Neural crest cell (in vitro differentiated cells): ENCODE measurements at places on chromosomes 13 and 19.

GRCh38 chr13:67076378-67076777, 153.8 kb downstream of the PCDH9 start:
- no peak for DNase-seq

GRCh38 chr19:9757544-9758501, 10.7 kb downstream of the ZNF846 start:
- DNase-seq: no peak

DNA sequence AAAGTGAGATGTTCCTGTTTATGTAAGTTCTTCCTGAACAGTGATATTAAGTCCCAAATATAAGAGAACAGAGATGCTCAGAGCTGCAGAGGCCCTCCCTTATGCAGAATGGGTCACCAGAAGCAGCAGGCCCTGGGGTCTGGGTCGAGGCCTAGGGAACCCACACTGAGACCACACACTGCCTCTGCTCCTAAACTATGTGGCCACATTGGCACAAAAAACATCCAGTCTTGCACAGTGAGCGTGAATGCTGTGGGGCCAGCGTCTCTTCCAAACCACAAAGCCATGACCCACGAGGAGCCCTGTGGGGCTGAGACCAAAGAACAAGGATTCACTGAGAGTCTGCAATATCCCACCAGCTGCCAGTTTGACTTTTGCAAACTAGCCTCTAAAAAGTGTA, 23.6 kb downstream of the PROZ start:
- DNase-seq: no peak

GRCh38 chr13:110913322-110914080, 1.4 kb downstream of the ANKRD10 start:
- DNase-seq: no peak

DNA sequence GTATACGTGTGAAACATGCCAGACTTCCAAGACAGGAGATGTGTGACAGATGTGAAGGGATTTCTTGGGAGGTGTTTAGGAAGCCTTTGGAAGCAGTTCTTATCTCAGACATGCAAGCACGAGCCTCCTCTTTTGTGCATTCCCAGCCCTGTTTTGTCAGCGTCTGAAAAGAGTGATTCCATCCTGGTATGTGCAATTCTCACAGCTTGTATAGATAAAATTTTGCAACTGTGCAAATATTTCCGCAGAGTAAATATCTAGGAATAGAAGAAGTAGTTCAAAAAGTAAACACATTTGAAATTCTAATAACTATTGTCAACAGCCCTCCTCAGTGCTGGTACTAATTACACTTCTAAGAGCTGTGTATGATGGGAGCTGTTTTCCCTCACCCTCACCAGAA, 72.3 kb upstream of the C1QTNF9B start:
- DNase-seq: no peak

- DNase-seq: no peak
Measured at GRCh38 chr19:8017808-8018207, 12.4 kb upstream of the ELAVL1 start.

GRCh38 chr13:30158774-30159445, 148.4 kb downstream of the KATNAL1 start:
- DNase-seq: no peak

DNA sequence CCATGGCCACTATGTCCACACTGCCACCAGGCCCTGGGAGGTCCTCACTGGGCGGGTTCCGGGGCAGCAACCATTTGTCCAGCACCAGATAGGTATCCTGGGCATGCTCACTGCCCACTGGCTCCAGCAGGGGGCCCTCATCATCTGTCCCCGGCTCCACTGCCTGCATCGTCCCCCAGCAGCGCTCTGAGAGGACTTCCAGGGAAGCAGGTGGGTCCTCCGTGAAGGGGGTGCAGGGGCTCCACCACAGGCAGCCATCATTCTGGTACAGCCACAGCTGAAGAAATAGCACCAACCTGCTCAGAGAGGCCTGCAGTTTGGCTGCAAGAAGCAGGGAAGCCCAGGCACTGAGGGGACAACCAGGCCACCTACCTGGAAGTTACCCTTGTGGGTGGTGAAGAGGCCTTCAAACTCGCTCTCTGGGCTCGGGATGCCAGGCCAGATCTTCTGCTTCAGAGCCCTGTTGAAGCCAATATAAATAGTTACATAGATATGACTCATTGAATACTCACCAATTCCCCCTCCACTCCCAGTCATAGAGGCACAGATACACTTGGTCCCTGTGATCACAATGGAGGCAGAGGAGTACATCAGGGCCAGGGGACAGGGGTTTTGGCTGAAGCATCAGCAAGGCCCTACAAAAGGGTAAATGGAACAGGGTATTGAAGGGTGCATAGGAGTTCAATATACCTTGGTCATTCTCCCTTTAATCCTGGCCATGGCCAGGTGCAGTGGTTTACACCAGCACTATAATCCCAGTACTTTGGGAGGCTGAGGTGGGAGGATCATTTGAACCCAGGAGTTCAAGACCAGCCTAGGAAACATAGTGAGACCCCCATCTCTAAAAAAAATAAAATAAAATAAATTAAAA, 4.1 kb downstream of the SWSAP1 start:
- DNase-seq: peak; percentile 74
